ENCODE measurements at places on chromosomes 13 and 19.

DNA sequence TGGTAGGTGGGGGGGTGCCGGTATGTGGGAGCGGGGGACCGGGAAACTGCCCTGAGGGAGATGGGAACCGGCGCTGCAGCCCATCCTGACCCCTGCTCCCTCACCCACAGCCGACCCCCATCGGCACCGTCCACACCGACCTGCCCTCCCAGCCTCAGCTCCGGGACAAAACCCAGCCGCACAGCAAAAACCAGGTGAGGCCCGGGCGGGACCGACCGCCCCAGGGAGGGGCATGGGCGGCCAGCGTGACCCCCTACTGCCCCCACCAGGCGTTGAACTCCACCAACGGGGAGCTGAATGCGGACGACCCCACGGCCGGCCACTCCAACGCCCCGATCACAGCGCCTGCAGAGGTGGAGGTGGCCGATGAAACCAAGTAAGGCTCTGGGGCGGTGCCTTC, 35.9 kb downstream of the BTBD2 start:
- DNase-seq = no peak

DNA sequence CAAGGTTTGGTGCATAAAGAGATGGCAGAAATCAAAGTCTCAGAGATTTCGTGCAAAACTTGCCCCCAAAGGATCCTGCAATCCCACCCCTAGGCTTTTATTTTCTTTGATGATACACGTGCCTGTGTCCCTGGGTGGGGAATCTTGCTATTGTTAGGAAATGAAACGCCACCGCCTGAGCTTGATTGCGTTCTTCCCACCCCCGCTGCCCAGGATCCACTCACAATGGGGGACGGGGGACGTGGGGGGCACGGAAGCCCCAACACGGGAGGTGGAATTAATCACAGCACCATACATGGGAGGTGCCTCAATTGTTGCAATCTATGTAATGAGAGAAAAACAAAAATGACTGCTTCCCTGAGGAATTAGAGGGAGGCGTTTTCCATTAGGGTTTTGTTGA, 39.6 kb downstream of the ZNRF4 start:
- DNase-seq = no peak

DNA sequence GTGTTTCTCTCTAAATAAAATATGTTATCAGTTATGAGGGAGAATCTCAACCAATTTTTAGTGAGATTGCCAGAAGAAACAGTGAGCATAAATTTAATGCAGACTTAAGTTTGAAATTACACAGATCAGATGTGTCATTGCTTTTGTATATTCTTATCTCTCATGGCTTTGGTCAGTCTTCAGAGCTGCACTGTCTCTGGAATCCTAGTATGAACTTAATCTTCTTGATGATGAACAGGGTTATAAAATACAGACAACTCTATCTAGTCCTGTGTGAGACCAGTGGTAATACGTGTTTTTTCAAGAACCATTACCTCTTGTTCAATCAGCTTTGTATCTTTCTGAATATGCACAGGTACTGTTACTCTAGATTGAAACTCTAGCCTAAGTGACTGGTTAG, 528.0 kb downstream of the DACH1 start:
- no peak for DNase-seq

- DNase-seq = no peak
These were observed 693 bp downstream of the RFXAP start for GRCh38 chr13:36819739-36820090.

DNA sequence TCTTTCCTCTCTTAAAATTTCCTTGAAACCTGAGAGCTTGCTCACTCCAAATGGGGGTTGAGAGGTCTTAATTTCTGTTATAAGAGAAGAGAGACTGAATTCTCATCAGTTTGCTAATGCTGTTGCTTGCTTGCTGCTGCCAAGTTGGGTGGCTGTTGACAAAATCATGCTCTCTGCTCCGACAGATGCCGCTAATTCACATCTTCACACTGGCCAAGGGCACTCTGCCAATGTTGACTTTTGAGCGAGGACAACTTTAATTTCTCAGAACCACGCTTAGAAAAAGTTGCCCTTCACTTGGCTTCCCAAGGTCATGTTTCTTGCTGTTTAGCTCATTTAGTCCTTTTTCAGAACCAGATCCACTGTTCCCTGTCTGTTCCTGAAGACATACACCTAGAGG, 402.9 kb downstream of the HS6ST3 start:
- DNase-seq = no peak

GRCh38 chr19:49739098-49739497, 24.0 kb downstream of the TSKS start:
- no peak for DNase-seq

DNA sequence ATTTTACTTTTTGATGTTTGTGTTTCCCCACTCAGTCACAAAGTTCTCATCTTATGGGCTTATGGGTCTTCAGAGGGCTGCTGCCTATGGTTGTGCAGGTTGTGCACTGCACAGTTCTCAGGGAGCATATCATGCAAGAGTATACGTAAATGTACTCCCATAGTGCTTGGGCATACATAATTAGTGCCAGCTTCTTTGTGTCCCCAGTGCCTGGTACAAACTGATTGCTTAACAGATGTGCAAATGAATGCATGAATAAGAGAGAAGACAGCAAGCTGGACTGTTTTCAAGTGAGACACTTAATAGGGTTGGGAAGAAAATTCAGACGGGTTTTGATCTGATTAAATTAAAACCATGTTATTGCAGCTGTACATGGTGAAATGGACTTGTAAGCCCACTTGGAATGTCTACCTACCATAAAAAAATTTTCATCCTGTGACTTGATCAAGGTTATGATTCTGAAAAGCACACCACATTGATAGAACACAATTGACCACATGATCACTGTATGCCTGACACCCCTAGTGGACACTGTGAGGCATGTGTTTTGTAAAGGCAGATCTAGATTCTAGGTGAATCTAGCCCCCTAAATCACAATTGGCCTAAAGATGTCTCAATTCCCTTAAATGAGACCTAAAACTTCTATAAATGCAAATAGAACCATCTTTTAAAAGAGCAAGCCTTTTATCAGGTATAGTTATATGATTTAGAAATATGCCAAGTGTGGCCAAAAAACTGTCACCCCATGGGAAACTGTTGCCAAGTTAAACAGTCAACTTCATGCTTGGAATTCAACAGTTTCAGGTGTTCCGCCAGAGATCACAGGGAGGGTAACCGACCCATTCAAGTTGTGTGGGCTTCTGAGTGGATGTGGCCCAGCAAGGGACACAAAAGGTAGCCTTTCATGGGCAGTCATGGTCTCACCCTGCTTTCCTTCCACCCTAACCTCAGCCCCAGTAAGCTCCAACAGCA, 27.9 kb downstream of the FAM124A start:
- DNase-seq = no peak

DNA sequence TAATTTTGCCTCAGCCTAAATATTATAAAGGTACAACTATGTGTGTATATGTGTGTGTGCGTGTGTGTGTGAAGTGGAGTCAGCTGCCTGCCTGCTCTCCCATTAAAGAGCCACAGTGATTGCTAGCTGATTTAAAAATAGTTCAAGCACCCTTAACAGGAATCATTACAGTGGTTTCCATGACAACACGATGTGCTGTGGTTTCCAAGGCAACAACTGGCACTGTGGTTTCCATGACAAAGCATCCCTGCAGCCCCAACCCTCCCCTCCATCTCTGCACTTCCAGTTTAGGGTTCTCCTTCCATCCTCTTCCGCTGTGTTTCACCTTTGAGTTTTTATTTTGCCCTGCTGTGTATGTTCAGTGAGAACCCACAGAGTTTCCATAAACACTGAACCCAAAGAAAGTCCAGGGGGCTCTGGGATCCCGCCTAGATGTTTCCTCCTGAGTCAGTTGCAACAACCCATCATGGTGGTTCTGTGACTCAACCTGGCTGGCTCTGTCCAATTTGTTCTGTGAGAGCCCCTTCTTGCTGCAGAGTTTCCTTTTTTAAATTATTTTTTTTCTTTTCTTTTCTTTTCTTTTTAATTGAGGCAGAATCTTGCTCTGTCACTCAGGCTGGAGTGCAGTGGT, 7.1 kb upstream of the PNMA8A start:
- no peak for DNase-seq

- DNase-seq = no peak
These were observed 12.2 kb downstream of the PIP5K1C start for GRCh38 chr19:3687774-3688706.

GRCh38 chr19:2507109-2507508, 31.2 kb downstream of the GADD45B start:
- DNase-seq = no peak

DNA sequence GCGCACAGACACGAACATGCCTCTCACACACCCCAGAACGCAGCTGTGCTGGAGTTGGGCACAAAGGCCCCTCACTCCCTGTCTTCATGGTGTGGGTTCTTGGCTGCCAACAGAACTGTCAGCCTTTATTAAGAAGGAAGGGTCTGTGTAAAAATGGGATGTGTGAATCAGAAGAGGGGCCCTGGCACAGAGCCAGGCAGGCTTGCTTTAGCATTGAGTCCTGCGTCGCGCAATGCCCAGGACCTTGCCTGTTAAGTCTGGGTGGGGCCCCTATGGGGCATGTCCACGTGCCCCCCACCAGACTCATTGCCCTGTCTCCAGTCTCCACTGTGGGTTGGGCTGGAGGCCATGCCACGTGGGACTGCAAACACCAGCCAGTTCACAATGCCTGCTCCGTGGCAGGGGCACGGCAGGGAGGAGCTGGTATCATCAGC, 84.8 kb downstream of the SLC7A1 start:
- no peak for DNase-seq

- DNase-seq = no peak
These were observed 17.5 kb downstream of the NDUFB7 start for GRCh38 chr19:14554382-14554812.

GRCh38 chr13:66795636-66796035, 434.5 kb downstream of the PCDH9 start:
- DNase-seq = no peak

- DNase-seq = no peak
These were observed 417.8 kb upstream of the DACH1 start for GRCh38 chr13:72284791-72285190.

DNA sequence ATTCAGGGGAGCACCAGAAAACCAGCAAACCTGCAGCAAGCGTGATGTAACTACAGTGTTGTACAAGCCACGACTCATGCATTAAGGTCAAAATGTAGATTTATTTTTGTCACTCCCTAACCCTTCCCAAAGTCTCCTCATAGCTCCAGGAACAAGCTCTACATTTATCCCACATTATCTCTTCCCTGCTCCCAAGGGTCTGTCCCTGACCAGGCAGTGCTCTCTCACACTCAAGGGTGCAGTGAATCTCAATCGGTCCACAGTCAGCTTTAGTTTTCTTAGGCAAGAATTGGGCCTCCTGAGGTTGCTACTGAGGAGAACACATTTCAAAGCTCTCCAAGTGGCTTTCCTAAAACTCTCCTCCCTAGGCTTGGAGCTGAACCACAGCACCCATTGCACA, 219.4 kb downstream of the NHLRC3 start:
- no peak for DNase-seq

DNA sequence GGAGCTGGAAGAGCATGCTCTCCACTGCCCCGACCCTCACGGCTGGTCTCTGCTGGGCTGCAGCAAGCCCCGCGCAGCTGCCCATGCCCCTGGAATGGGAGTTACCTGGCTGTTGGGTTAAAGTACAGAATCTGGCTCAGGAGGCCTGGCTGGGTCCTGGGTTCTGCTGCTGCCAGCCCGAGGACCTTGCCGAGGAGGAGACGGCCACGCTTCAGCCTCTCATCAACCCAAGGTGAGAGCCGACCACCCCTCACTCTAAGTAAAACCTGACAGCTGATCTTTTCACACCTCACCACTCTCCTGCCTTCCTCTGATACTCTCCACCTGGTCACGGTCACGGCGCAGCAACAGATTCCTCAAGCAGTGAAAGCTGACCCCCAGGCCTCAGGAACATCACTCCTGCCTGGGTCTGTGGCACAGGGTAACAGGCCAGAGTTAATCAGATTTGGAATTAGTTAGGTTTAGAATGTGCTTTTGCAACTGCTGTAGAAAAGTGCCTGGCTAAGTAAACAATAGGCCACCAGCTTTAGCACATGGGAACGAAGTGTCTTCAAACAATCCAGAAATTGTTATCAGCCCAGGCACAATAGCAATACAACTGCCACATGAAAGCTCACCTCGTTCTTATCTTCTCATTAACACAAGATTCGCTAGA, 20.5 kb downstream of the RAB20 start:
- no peak for DNase-seq

- DNase-seq = no peak
These were observed 3.4 kb downstream of the SLITRK1 start for GRCh38 chr13:83878691-83879430.

GRCh38 chr13:110369400-110369799, 62.3 kb downstream of the COL4A2 start:
- DNase-seq = no peak

DNA sequence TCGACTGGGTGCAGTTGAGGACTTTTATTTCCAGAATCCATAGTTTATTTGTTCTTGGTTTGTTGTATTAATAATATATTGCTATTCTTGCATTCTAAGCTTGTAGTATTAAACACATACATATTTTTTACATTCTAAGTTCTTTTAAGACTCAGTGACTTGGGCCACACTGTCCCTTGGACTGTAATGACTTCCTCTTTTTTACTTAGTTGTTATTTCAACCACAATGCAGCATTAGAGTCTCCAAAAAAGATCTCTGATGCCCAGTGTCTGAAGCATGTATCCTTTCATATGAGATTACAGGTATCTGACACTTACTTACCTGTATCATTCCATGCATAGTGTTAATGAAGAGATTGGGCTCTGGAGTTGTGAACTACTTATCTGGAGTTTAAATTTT, 864.9 kb upstream of the PCDH20 start:
- DNase-seq = no peak

GRCh38 chr13:66214467-66214866, 1015.7 kb downstream of the PCDH9 start:
- DNase-seq = no peak

DNA sequence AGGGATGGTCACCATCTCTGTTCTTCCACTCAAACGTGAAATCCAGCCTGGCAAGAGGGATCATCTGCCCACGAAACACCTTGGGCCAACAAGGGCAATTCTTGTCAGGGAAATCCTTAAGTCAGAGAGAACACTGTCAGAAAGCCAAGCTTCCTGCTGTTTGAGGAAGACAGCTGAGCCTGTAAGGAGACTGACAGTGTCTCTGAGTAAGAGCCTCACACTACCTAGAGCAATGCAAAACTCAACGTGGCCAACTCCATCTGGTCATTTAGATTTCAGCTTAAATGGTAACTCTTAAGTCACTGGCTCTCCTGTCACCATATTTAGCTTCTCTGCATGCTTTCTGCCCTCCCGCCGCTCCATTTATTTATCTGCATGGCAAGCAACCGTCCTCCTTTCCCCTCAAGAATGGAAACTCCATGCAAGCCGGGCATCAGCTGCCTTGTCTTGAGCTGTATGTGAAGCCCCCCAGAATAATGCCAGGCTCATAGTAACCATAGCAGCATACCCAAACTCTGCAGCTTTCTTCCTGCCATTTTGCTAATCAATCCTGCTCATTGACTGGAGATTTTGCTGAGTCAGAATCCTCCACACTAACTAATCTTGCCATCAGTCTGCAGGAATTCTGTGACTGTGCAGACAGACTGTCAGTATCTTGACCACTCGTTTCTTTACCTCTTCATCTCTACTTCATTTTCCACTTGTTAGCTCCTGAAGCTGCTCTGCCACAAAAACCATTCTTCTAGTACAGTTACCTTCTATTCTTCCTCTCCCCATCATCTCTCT, 159.8 kb downstream of the IRS2 start:
- DNase-seq = no peak
